ENCODE measurements at places on chromosomes 5 and 9. TPM values are rescaled to one million over a fixed set of nuclear protein-coding genes. Genes with fewer than 3 reads are reported as not detected.

DNA sequence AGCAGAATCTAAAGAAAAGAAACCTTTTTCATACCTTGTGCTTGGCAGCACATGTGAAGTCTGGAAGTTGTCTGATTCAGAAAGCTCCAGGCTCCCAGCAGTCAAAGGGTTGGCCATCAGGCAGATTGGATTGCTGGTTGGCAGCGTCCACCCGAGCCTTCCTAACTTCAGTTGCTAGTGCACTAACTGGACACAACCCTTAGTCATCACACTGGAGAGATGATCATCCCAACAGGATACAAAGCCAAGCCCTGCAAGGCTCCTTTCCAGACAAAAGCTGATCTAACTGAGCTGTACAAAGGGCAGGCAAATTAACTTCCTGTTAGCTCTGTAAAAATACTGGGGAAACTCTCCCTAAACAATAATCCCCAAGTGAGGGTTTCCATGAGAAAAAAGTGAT is 185.6 kb downstream of the SNX18 start:
- no peaks in the 10 kb centered on the region for H3K36me3 ChIP-seq
- H3K4me1 ChIP-seq: no peaks in the 10 kb centered on the region
- H3K4me3 ChIP-seq: no peak overlapping the region
- no peak for DNase-seq

GRCh38 chr9:1732670-1733069 is 282.5 kb upstream of the SMARCA2 start:
- no peaks in the 10 kb centered on the region for H3K4me1 ChIP-seq
- H3K4me3 ChIP-seq: no peak overlapping the region
- H3K27ac ChIP-seq: no peak overlapping the region
- H3K36me3 ChIP-seq: no peaks in the 10 kb centered on the region
- no peaks in the 10 kb centered on the region for H3K27me3 ChIP-seq

- peaks cover 12% of the 10 kb centered on the region for H3K4me1 ChIP-seq
- no peak overlapping the region for H3K27ac ChIP-seq
- DNase-seq: no peak
- H3K27me3 ChIP-seq: no peaks in the 10 kb centered on the region
- H3K4me3 ChIP-seq: no peak overlapping the region
These were observed 53.7 kb downstream of the SRFBP1 start for GRCh38 chr5:122015471-122015870.

IFNA13 gene
- total RNA-seq: not detected

ECSCR gene
- total RNA-seq: 7.3 TPM

NUP155 gene
- total RNA-seq: 8.5 TPM

HRCT1 gene
- total RNA-seq: 28.7 TPM

All from stomach (tissue), 19 donors.